T-helper 2 cell (primary cell): ENCODE measurements at places on chromosomes 6 and 20.

DNA sequence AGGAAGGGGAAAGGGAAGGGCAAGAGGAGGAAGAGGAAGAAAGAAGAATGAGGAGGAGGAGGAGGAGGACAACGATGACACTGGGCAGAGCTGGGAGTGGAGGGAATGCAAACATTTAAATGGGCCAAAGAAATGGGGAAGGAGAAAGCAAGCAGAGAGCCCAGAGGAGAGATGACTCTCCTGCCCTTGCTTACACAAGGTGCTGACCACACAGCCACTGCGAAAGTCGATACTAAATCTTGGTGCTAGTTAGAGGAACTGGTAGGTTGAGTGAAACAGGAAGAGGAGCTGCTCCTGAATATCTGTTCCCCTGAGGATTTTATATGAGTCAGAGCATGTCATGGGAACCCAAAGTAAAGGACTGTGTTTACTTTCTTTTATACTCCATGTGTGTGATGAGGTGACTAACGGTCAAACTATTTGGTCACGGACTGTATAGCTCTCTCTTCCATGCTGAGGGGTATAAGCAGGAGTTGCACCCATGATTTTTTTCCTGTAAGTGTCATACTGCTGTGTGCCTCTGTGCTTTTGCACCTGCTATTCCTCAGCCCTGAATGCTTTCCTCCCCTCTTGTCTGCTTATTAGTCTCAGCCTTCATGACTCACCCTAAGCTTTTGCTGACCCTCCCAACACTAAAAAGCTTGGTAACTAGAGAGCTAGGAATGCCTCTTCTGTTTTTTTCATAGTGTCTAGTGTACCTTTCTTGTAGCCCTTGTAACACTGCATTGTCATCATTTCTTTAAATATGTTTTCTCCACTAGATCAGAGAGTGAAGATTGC lies 9.5 kb upstream of the PAQR8 start:
- DNase-seq = no peak

DNA sequence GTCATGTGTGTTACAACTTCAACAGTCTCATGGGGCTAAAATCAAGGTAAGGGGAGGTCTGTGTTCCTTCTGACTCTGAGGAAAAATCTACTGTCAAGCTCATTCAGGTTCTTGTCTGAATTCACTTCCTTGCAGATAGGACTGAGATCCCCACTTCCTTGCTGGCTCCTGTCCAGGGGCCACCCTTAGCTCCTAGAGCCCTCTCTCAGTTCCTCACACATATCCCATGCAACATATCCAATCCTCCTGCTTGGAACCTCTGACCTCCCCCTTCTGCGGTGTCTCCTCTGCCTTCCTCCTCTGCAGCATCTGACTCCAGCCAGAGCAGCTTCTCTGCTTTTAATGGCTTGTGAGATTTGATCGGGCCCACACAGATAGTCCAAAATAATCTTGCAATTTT lies 27.1 kb upstream of the MICB start:
- no peak for DNase-seq

GRCh38 chr6:33165581-33166258 lies 26.5 kb downstream of the COL11A2 start:
- no peak for DNase-seq

- peak; percentile 32 for DNase-seq
Observed at GRCh38 chr6:149084026-149084425, 233.5 kb upstream of the TAB2 start.

- no peak for DNase-seq
Observed at GRCh38 chr6:133355922-133356321, 114.8 kb downstream of the EYA4 start.

DNA sequence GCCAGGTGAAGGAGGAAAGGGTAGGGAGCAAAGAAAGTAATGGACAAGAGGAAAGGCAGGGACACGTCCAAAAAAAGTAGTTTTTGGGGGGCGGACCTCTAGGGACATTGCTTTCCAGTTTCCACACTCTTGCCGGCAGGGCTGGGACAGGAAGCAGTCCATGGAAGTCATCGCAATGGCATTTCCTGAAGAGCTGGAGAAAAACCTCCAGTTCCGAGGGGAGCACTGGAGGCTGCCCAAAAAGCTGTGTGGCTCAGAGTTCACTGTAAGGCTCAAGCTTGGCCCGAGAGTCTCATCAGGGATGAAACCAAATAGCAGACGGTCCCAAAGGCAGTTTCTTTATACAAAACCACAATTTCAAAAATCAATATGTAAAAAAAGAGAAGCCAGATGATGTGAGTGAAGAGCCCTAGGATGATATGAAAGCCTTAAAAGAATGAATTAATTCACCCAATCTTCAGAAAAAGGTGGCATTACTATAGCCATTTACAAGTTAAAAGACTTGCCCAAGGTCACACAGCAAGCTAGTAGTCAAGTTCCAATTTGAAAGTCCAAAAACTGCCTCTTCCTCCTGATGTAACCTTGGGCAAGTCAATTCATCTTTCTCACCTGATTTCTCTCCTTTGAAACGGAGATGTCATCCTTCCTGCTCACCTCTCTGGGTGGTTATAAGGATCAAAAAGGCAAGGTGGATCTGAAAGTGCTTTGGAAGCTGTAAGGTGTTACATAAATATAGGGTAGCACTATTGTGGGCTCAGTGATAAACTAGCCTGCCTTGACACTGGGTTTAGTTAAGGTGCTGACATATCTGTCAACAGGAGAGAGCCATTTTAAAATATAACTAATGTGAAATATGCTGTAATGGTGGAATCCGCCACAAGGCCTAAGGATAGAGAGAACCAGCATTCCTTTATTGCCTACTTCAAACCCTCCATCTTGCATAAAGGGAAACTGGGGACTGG lies 9.1 kb downstream of the BCL2L1 start:
- no peak for DNase-seq

DNA sequence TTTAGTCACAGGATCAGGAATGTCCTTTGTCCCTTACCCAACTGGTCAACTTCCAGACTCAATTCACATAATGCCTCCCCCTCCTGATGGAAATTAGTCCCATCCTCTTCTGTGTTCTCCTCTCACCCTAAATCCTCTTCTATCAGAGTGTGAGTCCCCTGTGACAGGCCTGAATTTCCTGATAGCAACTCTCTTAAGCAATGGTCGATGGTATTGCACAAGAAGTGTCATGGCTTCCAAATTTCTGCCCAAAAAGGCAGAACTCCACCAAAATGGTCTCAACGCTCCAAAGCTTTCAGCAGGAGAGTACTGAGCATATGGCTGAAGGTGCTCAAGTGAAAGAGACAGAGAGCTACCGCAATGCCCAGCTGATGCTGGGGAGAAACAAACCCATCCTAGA lies 2.4 kb downstream of the PREP start:
- no peak for DNase-seq

DNA sequence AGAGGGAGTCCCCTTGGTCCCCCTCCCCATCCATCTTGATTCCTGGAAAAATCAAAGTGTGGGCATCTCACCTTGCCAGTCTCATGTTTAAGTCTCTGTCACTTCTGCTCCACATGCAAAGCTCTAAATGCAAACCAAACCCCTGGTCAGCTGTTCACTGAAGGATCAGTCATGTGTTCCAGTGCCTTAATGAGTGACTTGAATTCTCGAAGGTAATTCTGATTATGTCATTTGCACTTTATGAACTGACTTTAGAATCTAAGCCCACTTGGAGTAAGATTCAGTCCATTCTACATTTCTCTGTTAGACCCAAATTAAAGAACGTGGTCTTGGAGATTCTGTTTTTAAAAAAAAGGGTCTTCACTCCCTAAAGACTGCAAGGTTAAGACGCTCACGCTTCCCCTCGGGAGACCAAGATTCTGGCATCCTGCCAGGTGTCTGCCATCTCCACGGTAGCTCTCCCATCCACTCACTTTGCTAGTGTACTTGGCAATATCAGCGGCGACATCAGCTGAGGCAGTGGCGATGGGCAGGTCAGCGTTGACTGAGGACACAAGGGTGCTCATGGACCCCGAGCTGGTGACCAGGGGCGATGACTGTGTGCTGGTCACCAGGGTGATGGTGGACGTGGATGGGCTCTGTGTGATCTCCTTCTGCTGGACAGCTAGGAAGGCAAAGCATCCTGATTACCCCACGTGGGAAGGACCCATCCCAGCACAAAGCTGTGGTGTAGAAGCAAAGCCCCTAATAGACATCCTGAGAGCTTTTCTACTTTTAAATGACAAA lies 120.5 kb downstream of the ZMYND8 start:
- no peak for DNase-seq

DNA sequence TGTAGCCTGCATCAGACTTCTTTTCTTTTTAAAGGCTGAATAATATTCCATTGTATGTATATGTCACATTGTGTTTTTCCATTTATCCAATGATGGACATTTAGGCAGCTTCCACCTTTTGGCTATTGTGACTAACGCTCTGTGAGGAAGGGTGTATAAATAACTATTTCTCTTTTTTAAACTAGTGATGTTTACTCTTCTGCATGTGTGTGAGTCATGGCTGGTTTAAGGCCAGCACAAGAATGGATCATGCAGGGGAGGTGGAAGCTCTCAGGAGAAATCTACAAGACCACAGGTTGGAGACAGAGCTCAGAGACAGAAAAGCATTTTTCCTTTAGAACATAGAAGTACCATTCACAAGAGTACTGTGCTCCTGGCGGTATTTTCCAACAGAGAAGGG lies 307.2 kb downstream of the SOX4 start:
- no peak for DNase-seq

DNA sequence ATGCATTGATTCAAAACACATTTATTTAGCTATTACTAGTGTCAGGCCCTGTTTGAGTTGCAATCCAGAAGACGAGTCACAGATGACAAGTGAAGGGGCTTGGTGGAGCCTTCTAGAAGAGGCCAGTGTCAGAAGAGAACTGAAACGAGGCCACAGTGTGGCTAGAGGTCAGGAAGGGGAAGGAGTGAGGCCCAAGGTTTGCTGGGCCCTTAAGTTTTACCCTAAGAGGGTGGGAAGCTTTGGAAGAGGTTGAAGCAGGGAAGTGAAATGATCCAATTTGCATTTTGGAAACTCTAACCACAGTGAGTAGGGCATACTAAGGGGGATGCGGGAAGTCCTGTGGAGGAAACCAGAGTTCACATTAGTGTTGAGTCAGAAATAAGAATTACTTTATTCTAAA lies 25.0 kb downstream of the TTK start:
- DNase-seq = no peak

GRCh38 chr6:166595949-166596348 lies 9.5 kb upstream of the RAMACL start:
- no peak for DNase-seq

- DNase-seq = no peak
Observed at GRCh38 chr20:25675161-25675560, 21.5 kb downstream of the ZNF337 start.

GRCh38 chr6:128836761-128837160 lies 46.2 kb upstream of the LAMA2 start:
- DNase-seq = no peak

DNA sequence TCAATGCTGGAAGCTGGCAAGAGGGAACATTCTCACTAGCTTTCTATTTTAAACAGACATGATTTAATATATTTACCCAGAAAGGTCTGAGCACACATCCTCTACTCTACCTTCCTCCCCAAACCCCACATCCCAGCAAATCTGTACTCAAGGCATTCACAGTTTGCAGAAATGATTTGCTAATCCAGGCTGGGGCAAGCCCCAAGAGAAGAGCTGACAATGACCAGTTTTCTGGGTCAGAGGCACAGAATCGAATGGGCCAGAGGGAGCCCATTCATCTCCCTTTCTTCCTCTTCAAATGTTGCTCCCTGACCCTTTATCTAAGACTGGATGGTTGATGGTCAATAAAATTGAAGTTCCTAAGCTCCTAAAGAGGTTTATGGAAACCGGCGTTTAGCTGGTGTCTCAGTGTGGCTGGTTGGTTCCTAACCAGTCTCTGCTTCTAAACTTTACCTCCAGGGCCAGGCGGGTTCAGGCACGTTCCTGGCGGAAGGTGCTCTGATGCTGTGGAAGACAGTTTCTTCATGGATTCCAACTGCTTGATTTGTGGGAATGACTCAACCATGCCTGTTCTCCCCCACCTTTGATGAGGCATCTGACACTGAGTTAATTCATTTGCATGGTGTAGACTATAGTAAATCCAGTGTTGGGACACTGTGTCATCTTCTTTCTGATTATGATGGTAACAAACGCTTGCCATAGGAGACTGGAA lies 96.4 kb upstream of the IYD start:
- DNase-seq = no peak

- DNase-seq = no peak
Observed at GRCh38 chr6:12890171-12890790, 173.7 kb downstream of the PHACTR1 start.

- DNase-seq = no peak
Observed at GRCh38 chr6:113565306-113565705, 291.8 kb upstream of the MARCKS start.

- DNase-seq = no peak
Observed at GRCh38 chr6:169812257-169812644, 60.8 kb downstream of the ERMARD start.

DNA sequence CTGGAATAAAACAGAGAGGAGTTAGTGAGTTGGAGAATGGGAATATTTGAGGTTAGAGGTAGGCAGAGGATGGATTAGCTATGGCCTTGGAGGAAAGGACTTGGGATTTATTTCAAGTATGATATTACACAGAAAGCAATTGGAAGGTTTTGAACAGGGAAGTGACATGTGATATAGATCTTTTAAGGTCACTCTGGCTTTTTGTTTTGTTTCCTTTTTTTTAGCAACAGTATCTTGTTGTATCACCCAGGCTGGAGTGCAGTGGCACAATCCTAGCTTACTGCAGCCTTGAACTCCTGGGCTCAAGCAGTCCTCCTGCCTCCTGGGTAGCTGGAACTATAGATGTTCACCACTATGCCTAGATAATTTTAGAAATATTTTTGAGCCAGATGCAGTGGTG lies 190.3 kb downstream of the UTRN start:
- DNase-seq = no peak

GRCh38 chr6:44475779-44476434 lies 88.4 kb downstream of the CDC5L start:
- DNase-seq = peak; percentile 45

GRCh38 chr6:152948150-152948768 lies 34.6 kb downstream of the FBXO5 start:
- DNase-seq = peak; percentile 33
